Activated T-cell treated with anti-CD3 and anti-CD28 coated beads for 48 hours (primary cell): ENCODE measurements at places on chromosomes 1 and 21.

- no peak for DNase-seq
Measured at GRCh38 chr1:66446261-66447001, 87.5 kb upstream of the SGIP1 start.

- DNase-seq = no peak
Measured at GRCh38 chr21:32876426-32876825, 104.9 kb upstream of the PAXBP1 start.

GRCh38 chr1:223176437-223176836, 33.4 kb upstream of the TLR5 start:
- no peak for DNase-seq

DNA sequence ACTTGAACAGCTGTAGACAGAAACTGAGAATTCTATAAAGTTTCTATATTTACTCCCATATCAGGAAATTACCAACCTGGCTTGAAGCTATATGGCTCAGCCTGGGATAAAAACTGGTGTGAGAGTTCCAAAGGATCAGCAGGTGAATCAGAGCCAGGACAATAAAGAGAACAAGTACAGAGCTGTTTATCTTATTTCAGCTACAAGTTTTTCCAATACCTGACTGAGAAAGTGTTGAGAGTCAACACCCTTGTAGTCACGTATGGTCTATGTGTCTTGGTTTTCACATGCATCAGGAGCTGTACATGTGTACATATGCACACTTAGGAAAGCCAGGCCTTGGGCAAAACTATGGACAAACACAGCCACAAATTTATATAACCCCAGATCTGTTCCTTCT, 40.7 kb upstream of the CXADR start:
- no peak for DNase-seq

DNA sequence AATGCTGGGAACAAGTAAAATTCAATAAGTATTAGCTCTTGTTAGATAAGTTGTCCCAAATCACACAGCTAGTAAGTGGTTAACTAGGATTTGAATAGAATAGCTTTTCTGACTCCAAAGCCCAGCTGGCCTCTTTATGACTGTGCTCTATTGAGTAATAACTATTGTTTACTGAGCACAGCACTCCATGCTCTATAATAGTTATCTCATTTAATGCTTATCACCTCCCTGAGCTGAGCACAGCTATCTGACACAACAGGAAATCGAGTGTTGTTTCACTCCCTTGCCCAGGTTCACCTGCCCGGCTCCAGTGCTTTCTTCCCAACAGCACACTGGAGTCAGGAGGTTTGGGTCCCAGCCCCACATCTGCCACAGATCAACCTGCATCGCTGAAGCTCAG, 38.8 kb upstream of the STMN1 start:
- no peak for DNase-seq

DNA sequence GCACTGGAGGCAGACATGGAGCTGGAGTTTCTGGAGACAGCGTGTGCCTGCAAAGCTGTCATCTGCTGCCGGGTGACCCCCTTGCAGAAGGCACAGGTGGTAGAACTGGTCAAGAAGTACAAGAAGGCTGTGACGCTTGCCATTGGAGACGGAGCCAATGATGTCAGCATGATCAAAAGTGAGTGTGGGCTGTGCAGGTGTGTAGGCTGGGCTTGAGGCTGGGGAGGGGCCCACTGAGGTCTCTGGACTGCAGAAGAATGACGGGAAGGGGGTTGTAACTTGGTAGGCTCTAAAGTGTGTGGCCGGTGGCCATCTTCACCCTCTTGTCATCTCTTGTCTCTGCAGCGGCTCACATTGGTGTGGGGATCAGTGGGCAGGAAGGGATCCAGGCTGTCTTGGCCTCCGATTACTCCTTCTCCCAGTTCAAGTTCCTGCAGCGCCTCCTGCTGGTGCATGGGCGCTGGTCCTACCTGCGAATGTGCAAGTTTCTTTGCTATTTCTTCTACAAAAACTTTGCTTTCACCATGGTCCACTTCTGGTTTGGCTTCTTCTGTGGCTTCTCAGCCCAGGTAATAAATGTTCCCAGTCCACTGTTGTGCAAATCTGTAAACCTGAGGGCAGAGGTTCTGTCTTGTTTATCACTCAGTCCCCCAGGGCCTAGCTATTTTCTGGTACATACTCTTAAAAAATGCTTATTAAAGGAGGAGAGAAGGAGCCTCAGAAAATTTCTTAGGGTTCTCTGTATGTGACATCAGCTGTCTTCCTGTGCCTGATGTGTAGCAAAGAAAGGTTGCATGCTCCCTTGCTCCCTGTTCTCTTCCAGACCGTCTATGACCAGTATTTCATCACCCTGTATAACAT, 19.9 kb downstream of the ATP8B2 start:
- DNase-seq = peak; percentile 69

DNA sequence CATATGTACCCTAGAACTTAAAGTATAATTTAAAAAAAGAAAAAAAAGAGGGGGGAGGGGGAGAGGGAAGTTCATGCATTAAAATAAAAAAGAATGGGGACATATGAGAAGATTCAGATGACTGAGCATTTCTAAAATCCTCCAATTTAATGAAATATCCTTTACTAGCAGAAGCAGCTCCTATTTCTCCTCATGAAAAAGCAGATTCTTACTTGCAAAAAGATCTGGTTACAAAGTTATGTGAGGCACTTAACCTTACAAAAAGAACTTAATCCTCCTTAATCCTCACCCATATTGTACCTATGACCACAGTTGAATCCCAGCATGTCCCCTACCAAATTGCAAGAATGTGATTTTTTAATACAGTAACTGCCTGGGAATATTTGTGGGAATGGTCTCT, 298.5 kb downstream of the SRGAP2C start:
- DNase-seq = no peak

- no peak for DNase-seq
Measured at GRCh38 chr1:209758400-209758799, 2.5 kb downstream of the TRAF3IP3 start.

DNA sequence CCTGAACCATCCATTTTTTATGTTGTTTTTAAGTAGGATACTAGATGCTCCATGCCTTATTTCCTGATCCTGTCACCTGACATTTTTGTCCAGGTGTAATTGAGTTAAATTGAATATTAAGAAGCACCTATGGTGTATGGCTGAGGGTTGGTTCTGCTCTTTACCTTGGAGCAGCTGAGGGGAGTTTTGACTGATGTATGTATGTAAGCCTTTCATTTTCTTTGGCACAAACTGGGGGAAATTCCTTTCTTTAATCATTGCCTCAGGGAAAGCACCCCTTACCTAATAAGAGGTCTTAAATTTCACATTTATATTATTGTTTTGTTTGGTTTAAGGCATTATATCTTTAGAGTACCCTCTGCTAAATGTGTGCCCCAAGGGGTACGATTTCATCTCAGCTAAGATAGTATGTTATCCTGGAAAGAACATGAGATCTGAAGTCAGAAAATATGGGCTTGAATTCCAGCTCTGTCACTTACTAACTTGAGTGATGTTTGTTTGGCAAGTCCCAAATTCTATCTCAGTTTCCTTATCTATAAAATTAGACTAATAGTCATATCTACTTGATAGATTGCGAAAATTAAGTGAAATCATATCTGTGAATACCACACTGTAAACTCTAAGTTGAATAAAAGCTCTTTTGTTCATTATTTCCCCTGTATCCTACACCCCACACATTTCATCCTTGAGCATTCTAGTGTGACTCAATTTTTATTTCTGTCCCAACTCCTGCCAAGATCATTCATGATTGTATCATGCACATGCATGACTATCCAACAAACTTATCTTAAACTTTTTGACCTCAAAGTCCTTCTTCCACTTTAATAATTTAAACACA, 57.7 kb upstream of the NUF2 start:
- no peak for DNase-seq

DNA sequence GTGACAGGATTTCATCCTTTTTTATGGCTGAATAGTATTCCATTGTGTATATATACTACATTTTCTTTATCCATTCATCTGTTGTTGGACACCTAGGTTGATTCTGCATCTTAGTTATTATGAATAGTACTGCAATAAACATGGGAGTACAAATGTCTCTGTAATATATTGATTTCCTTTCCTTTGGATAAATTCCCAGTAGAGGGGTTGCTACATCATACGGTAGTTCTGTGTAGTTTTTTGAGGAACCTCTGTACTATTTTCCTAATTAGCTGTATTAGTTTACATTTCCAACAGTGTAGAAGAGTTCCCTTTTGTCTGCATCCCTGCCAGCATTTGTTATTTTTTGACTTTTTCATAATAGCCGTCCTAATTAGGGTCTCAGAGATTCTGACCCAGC, 201.3 kb downstream of the GIPC2 start:
- DNase-seq = no peak

GRCh38 chr1:181134543-181135436, 46.3 kb downstream of the IER5 start:
- DNase-seq = no peak

- DNase-seq = no peak
Measured at GRCh38 chr1:41631971-41632370, 147.5 kb upstream of the EDN2 start.

DNA sequence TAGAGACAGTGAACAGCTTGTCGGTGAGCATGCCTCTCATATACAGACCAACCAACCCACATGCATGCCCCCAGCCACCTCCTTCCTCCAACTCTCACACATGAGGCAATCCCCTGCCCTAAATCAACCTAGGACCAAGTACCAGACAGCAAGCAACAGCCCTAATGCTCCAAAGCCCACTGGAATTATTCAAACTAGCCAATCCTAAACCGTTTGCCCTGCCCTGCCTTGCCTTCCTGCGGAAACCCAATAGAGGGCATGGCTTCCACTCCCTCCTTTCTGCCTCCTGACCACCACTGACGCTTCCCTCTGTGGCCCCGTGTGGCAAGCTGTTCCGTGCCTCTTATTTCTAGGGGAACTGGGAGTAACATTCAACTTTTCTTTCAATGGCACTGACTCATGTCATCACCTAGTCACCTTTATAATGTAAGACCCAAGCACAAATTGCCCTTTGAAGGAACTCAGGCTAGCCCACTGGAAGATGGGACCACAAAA, 129.3 kb upstream of the GJB5 start:
- DNase-seq = no peak

DNA sequence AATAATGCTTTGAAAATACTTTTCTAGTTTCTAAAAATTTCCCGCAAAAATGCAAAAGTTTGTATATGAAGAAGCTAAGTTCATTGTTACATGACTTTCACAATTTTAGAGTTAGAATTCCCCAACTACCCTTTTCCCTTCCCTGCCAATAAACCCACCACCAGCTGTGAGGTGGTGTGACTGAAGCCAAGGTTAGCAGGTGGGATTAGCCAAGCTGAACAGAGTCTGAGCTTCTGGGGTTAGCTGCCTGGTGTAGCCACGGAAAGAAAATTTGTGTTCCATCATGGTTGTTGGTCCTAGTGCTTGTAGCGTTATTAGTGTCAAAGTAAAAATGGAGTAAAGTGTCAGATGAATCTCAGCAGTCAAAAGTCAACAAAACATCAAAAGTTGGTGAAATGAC, 110.9 kb downstream of the ASTN1 start:
- no peak for DNase-seq
